KG1 (cell line): ENCODE measurements at places on chromosomes 13 and 19.

- DNase-seq, result no peak
Observed at GRCh38 chr13:73365252-73365651, 306.4 kb downstream of the KLF5 start.

DNA sequence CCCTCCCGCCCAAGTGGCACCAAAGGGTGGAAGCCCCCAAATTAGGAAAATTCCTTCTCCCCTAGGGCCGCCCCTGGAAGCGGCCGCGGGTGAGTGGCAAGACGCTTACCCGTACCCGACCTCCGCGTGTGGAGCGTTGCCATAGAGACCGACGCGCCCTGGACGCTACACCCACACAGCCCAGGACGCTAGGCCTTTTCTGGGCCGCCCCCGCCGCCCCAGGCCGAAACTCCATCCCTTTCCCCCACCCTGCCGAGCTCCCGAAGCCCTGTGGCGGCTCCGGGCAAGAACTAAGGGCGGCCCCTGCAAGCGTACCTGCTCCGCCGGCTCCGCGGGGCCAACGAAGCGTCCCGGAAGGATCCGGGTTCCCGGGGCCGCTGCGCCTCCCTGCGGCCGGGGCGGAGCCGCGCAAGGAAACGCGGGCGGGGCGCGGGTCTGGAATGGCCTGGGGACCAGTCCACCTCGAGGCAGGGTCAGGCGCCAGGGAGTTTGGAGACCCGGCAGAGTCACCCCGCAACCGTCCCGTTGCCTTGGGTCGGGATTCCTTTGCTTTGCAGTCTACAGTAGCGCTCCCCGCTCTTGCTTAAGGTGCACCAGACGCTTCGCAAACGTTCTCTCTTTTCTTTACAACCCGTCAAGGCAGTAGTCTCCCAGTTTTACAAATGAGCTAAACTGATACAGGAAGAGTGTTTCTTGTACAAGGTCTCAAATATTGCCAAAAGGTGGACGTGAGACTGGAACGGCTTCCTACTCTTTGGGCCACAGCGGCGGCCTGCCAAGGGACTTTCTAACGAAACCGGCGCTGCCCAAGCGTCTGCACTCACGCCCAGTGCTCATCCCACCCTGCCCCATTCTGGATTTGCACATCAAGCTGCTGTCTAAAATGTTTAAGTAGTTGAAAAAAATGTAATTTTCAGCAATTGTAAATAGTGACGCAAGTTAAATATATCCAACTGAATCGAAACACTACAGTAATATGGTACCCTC lies at the start of gene NEK5:
TSS of gene NEK5 (minus strand) at position 360 of the 987 bp plus-strand sequence. CDS start 1,591 bp downstream, outside the sequence.
- DNase-seq, result peak; percentile 31

GRCh38 chr19:47275791-47276461 lies 1.2 kb downstream of the INAFM1 start:
- no peak for DNase-seq

DNA sequence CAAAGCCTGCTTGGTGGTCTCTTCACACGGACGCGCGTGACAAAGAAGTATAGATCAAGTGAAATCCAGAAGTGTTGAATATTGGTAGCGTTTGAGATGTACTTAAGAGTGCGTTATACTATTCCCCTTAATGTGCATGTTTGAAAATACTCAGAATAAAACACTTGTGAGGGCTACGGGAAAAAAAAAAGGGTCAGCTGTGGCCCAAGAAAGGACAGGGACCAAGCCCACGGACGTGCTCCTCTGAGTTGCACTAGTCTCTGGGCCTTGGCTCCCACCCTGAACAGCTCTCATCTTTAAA lies 622 bp upstream of the RBM42 start:
- DNase-seq, result no peak

GRCh38 chr19:38975861-38976271 lies 324 bp upstream of the FBXO17 start:
- no peak for DNase-seq

DNA sequence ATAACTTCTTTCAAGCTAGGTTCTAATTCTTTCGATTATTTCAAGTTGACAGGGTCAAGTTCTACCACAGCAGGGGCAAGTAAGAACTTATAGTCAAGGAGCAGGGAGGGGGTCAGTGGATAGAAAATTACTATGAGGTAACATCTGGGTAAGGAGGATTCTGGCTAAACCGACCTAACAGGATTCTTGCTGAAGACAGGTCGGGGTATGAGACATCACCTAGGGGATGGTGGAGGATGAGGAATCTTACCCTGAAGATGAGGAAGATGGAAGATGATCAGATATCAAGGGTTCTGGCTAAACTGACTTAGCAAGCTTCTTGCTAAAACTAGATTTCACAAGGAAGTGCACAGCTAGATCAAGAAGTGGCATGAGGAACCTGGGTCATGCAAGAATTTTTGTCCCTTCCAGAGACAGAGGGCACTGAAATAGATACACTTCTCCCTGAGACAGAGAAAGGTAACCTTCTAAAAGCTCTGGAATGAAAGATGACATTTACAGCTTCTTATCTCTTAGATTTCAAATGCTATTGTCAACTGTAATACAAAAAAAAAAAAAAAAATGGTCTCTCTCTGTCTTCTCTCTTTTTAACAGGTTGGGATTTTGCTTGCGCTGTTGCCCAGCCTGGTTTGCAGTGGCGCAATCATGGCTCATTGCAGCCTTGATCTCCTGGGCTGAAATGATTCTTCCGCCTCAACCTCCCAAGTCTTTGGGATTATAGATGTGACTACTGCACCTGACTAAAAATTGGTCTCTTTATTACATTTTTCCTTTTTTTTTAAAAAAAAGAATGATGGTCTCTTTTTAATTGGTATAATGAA lies 9.6 kb upstream of the METTL21C start:
- DNase-seq, result no peak

DNA sequence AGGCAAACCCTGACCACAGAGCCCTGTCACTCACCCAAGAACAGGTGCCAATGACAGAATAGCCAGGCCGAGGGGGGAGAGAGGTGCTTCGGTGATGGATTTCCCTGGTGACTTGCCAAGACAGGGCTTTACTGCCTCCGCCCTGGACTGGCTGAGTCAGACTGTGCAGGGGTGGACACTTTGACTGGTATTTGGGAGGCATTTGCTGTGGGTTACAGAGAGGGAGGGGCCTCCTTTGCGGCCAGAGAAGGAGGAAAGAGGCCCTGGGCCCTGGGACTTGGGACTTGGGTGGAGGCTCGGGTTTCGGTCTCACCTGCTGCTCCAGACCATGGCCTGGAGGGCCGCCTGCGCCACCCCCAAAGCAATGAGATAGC lies 4.6 kb upstream of the EPS8L1 start:
- peak; percentile 16 for DNase-seq

- DNase-seq, result no peak
Observed at GRCh38 chr13:109281903-109282635, 504.3 kb downstream of the IRS2 start.

DNA sequence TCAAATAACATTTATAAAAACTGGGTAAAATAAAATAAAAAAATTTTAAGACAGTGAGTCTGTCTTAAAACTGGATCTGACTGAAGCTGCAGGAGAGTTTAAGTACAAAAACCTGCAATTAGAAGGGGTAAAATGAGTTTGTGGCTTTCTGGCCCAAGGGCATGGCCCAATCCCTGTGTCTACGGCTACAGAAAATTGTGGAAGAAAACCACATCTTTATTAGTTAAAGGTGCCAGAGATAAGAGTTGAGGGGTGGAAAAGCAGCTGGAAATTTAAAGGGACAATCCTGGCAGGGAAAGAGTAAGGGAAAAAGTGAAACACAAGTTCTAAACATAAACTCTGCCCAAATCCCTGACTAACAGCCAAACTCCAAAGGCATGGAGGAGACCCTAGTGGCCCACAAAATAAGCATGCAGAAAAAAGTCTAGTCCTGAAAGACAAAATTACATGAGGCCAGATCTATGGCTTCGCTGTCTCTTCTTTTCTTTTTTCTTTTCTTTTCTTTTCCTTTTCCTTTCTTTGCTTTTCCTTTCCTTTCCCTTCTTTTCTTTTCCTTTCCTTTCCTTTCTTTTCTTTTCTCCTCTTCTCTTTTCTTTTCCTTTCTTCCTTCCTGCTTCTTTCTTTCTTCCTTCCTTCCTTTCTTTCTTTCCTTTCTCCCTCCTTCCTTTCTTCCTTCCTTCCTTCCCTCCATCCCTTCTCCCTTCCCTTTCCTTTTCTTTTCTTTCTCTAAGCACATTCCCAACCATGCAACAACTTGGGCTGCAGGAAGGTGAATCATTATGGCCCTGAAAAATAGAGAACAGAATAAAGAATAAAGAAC lies 23.5 kb upstream of the DLEU7 start:
- no peak for DNase-seq

- DNase-seq, result no peak
Observed at GRCh38 chr13:91053318-91054065, 294.0 kb upstream of the MIR17HG start.

DNA sequence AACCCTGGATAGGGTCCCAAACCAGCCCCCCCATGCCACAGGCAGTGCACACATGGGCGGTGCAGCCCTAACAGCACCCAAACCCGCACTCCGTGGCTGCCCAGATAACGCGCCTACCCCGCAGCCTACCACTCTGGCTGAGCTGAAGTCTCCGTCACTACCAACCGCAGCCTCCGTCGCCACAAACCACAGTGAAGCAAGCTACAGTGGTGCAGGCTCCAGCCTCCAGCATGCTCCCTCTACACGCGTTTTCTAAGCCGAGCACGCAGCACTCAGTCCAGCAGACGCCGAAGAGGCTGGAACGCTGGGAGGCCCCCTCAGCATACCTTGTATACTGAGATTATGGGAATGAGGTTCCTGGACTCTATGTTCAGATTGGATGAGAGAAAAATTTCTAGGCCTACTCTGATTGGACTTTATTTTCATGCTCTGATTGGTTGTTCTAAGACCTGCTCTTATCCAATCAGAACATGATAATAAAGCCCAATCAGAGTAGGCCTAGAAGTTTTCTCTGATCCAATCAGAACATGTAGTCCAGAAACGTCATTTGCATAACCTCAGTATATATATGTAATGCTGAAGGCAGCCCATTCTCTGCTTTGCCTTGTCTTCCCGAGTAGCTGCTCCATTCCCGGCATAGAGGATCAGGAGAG lies 56.7 kb upstream of the C1QTNF9B start:
- no peak for DNase-seq

GRCh38 chr19:11576227-11576626 lies 1.2 kb downstream of the ACP5 start:
- DNase-seq, result no peak

GRCh38 chr13:114064450-114065140 lies 67.8 kb downstream of the RASA3 start:
- DNase-seq, result no peak

- DNase-seq, result peak; percentile 38
Observed at GRCh38 chr13:83153848-83154247, 728.4 kb downstream of the SLITRK1 start.

GRCh38 chr19:46840498-46840942 lies 10.1 kb downstream of the AP2S1 start:
- peak; percentile 28 for DNase-seq

DNA sequence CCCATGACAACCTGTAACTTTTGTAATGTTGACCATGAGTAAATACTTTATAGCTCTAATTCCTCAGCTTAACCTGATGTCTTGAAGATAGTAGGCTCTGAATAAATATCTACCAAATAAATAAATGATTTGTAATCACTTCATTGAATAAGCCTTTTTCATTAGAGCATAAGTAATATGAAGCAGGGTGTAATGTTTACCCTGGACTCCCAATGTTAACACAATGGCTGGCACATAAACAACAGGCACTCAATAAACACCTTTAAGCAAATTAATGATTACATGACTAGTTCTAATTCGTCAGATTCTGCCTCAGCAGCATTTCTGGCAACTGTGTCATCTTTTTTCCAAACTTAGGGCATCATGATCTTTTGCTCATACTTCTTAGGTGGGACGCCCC lies 396.3 kb downstream of the LIG4 start:
- DNase-seq, result no peak

GRCh38 chr19:51786646-51787494 lies 8.1 kb upstream of the FPR3 start:
- DNase-seq, result no peak

DNA sequence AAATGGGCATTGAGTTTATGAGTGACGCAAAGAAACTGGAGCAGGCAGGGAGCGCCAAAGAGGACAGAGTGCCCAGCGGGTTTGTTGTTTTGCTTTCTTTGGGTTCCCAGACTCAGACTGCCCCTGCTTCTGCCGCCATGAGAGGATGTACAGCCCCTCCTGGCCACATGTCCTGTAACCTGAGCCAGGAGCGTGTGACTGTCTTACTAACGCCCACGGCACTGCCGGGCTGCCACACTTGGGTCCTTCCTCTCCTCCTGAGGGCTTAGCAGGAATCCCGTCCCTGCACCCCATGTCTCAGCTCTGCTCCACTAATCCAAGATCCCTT lies 80.5 kb downstream of the GPR12 start:
- DNase-seq, result no peak
